Pancreas (tissue), 10 donors: ENCODE measurements at places on chromosomes 12 and 14. TPM values are rescaled to one million over a fixed set of nuclear protein-coding genes. Genes with fewer than 3 reads are reported as not detected.

Gene FAIM2
- 0.25 TPM for total RNA-seq

Gene STAC3
- 0.63 TPM for total RNA-seq

Gene IL22
- total RNA-seq = not detected

Gene CEP128
- total RNA-seq = 2.8 TPM

Gene ATF7IP
- total RNA-seq = 24.0 TPM

Gene SMCO2
- not detected for total RNA-seq

DNA sequence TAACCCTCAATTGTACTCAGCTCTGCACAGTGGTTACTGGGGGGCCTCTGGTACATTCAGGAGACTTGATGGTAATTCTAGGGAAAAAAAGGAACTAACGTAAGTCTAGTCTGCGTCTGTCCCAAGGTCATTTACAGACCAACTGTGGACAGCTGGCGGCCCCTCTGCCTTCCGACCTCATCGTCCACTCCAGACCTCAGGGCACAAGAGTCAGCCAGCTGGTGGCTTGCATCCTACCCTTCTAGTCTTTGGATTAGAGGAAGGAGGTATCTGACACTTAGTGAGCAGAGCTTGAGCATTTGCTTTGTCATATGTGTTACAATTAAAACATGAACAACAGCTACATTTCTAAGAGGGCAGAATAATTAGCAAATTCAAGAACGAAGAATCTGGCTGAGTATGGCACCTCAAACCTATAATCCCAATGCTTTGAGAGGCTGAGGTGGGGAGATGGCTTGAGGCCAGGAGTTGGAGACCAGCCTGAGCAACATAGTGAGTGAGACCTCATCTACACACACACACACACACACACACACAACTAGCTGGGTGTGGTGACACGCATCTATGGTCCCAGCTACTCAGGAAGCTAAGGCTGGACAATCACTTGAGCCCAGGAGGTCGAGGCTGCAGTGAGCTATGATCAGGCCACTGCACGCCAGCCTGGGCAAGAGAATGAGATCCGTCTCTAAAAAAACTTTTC lies 36.5 kb downstream of the SSH1 start:
- peaks cover 13% of the 10 kb centered on the region for H3K36me3 ChIP-seq
- no peak overlapping the region for H3K4me3 ChIP-seq
- no peak for DNase-seq
- H3K27ac ChIP-seq = no peak overlapping the region
- no peaks in the 10 kb centered on the region for H3K27me3 ChIP-seq
- H3K4me1 ChIP-seq = peaks cover 10% of the 10 kb centered on the region

GRCh38 chr14:79256380-79256779 lies 954.9 kb downstream of the DIO2 start:
- no peak overlapping the region for H3K27ac ChIP-seq
- no peaks in the 10 kb centered on the region for H3K36me3 ChIP-seq
- no peaks in the 10 kb centered on the region for H3K27me3 ChIP-seq

DNA sequence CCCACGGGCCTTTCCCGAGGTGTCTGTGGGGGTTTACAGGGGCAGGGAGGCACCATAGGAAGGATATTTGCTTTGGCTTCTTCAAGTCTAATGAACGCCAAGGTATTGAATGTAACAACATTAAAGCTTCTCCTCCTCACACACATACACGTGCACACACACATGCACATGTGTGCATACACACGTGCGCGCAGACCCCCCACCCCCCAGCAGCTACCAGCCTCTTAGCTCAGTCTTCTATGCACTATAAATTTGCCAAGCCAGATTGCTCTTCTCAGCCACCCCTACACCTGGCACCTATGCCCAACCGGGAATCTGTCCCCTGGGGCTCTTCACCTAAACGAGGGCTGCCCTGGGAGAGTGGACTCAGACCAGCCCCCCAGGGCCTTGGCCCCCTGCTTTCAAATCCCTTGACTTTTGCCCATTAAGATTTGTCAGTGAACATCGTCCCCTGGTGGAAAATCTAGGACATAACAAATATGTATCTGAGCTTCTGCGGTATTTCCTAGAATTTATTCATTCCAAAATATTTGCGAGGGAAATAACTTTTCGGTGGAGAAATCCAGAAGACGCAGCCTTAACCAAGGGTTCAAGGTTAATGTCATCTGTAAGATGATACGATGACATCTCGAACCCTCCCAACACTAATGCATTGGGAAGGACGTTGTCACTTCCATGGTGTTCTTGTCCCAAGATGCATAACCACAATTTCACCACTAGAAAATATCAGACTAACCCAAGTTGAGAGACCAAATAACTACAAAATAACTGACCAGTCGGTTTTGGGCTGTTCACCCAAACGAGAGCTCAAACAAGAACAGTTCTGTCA lies 330.4 kb downstream of the MED13L start:
- no peaks in the 10 kb centered on the region for H3K27me3 ChIP-seq
- DNase-seq = no peak
- no peak overlapping the region for H3K4me3 ChIP-seq
- H3K4me1 ChIP-seq = no peaks in the 10 kb centered on the region
- H3K36me3 ChIP-seq = no peaks in the 10 kb centered on the region

DNA sequence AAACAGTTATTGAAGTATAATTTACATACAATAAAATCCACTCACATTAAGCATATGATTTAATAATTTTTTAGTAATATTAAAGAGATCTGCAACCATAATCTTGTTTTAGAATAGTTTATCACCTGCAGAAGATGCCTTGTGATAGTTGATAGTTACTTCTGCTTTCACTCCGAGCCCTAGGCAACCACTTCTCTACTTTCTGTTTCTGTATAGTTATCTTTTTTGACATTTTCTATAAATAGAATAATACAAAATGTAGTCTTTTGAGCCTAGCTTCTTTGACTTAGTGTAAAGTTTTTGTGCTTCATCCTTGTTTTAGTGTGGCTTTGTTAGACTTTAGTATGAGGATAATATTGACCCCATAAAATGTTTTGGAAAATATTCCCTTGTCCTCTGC lies 111.0 kb downstream of the MNAT1 start:
- no peak for DNase-seq
- H3K4me3 ChIP-seq = no peak overlapping the region
- H3K36me3 ChIP-seq = no peaks in the 10 kb centered on the region
- H3K27ac ChIP-seq = no peak overlapping the region
- H3K27me3 ChIP-seq = no peaks in the 10 kb centered on the region

GRCh38 chr12:59708484-59708883 lies 112.7 kb downstream of the SLC16A7 start:
- H3K4me3 ChIP-seq = no peak overlapping the region
- no peaks in the 10 kb centered on the region for H3K27me3 ChIP-seq
- H3K36me3 ChIP-seq = peaks cover 6% of the 10 kb centered on the region
- DNase-seq = no peak
- H3K4me1 ChIP-seq = no peaks in the 10 kb centered on the region
- H3K27ac ChIP-seq = no peak overlapping the region
